A549 treated with CpdA at 1 μM for 4 hours (cell line): ENCODE measurements at places on chromosomes 1 and 21. TPM values are rescaled to one million over a fixed set of nuclear protein-coding genes. Genes with fewer than 3 reads are reported as not detected.

Gene SH3BGR
- 1.1 to 2.4 TPM (median 1.5 TPM) in 4 of 5 replicates, not detected in the other for total RNA-seq

Gene KCNQ4
- 0.14 to 0.39 TPM (median 0.25 TPM) in 5 replicates for total RNA-seq

Gene TMEM125
- not detected in 5 replicates for total RNA-seq

Gene CLSTN1
- 61.4 to 73.9 TPM (median 65.5 TPM) in 5 replicates for total RNA-seq

Gene GRIK3
- total RNA-seq: not detected in 5 replicates

Gene MAN1A2
- 4.8 to 11.1 TPM (median 8.0 TPM) in 5 replicates for total RNA-seq

Gene CSMD2
- 0.01 TPM in 1 of 5 replicates, not detected in the others for total RNA-seq

Gene CHI3L2
- 0.25 to 0.54 TPM (median 0.38 TPM) in 4 of 5 replicates, not detected in the other for total RNA-seq

Gene HDAC1
- total RNA-seq: 57.7 to 61.8 TPM (median 59.8 TPM) in 5 replicates

Gene TFF3
- total RNA-seq: not detected in 5 replicates

Gene GOLT1A
- 3.5 to 6.8 TPM (median 4.7 TPM) in 5 replicates for total RNA-seq

Gene ZNF593OS
- total RNA-seq: 0.22 to 0.34 TPM (median 0.27 TPM) in 4 of 5 replicates, not detected in the other

Gene FCRL4
- not detected in 5 replicates for total RNA-seq

Gene RPTN
- not detected in 5 replicates for total RNA-seq

Gene RASSF5
- 1.1 to 1.4 TPM (median 1.3 TPM) in 5 replicates for total RNA-seq

Gene ZRANB2
- 17.5 to 36.7 TPM (median 24.6 TPM) in 5 replicates for total RNA-seq
